Uterus (tissue), 4 donors: ENCODE measurements at places on chromosomes 12 and 14. TPM values are rescaled to one million over a fixed set of nuclear protein-coding genes. Genes with fewer than 3 reads are reported as not detected.

NXPH4 gene
- 6.3 TPM for total RNA-seq

KRT71 gene
- not detected for total RNA-seq

DIO2 gene
- total RNA-seq: 1.8 TPM

NTF3 gene
- 7.1 TPM for total RNA-seq

GLS2 gene
- 1.1 TPM for total RNA-seq

INSM2 gene
- not detected for total RNA-seq

KRT3 gene
- not detected for total RNA-seq

- no peak for DNase-seq
These were observed 85.5 kb upstream of the PTHLH start for GRCh38 chr12:28057856-28058615.

GRCh38 chr14:30375296-30375892 is 183.6 kb upstream of the G2E3 start:
- peak; percentile 32 for DNase-seq

- DNase-seq: no peak
These were observed 17.5 kb upstream of the BEGAIN start for GRCh38 chr14:100604709-100605108.

- no peak for DNase-seq
These were observed 8.8 kb upstream of the A2M start for GRCh38 chr12:9124383-9125031.

- no peak for DNase-seq
These were observed 65.1 kb downstream of the DIP2B start for GRCh38 chr12:50569876-50570275.

DNA sequence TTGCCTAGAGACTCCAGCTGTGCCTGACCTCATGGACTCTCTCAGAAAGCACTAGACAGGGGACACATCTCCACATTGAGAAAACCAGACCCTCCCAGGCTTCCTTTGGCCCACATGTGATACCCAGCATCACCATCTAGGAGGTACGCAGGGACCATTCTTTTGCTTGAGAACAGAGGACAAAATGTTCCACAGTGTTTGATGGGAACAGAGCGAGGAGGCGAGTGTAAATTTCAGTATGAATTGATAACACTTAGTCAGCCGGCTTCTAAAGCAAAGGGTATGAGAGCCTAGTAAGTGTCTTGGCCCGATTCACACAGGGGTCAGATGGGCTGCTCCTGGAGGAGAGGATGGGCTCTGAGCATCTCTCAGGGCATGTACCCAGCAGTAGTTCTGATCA is 1052.4 kb downstream of the BCL11B start:
- DNase-seq: no peak

- DNase-seq: no peak
These were observed 51.7 kb upstream of the FERMT2 start for GRCh38 chr14:53002576-53002975.

DNA sequence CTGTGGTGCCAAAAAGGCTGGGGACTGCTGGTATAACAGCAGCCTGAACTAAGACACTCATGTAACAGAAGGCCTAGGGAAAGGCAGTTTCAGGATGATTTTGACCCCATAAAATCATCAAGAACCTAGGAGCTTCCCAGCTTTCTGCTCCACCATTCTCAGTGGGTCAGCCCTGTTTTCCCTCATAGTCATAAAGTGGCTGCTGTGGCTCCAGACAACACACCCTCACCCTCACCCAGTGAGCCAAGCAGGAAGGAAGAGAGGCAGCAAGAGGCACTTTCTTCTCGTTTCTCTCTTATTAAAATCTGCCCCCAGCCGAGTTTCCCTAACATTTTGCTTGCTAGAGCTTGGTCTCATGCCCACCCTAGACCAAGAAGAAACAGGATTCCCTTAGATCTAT is 131.8 kb downstream of the SCARB1 start:
- no peak for DNase-seq

- peak; percentile 55 for DNase-seq
These were observed at the start of gene PRICKLE1 for GRCh38 chr12:42589465-42590329. PRICKLE1 (minus strand) TSS chr12:42589746; CDS start chr12:42472516, 117,230 bp downstream.

- no peak for DNase-seq
These were observed 140.4 kb downstream of the DACT1 start for GRCh38 chr14:58778202-58778601.

- no peak for DNase-seq
These were observed 7.3 kb downstream of the CIPC start for GRCh38 chr14:77105145-77105939.

- DNase-seq: no peak
These were observed 85.1 kb upstream of the C14orf180 start for GRCh38 chr14:104494483-104494882.

DNA sequence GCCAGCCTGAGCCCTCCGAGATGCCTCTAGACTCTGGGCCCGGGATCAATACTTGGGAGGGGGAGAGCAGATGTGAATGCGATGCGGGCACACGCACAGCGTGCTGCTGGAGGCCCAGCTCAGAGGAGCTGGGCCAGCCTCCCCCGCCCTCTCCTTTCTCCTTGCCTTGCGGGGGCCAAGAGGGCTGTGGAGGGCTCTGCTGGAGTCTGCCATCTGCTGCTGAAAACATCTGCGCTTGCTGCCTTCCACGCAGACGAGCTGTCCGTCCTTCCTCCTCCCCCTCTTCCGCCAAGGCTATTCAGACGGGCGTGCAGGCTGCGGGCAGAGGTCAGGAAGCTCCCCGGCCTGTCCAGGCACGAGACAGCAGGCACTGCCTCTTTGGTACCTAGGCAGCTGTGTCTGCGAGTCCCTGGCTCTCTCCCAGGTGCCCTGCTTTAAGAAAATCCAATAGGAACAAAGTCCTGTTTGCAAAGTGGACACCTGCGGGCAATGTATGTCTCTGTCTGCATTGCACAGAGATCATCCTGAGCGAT is 75.2 kb downstream of the SPRING1 start:
- DNase-seq: no peak

- no peak for DNase-seq
These were observed 116.6 kb downstream of the BCL11B start for GRCh38 chr14:99155173-99156089.

DNA sequence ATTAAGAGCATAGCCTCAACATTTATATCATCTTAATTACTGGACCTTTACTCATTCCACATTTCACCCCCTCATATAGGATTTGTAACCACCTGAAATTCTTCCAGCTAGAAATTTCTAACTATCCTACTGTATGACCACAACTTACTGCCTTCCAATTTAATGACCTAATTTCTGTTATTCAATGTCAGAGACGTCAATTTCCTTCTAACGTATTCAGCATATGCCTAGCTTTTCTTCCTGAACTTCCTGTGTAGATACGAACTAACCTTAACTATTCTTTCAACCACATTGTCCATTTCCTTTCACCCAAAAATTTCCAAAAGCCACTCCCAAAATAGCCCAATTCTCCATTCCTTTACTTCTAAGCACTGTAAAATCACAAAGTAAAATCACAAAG is 108.0 kb downstream of the EEA1 start:
- DNase-seq: no peak

DNA sequence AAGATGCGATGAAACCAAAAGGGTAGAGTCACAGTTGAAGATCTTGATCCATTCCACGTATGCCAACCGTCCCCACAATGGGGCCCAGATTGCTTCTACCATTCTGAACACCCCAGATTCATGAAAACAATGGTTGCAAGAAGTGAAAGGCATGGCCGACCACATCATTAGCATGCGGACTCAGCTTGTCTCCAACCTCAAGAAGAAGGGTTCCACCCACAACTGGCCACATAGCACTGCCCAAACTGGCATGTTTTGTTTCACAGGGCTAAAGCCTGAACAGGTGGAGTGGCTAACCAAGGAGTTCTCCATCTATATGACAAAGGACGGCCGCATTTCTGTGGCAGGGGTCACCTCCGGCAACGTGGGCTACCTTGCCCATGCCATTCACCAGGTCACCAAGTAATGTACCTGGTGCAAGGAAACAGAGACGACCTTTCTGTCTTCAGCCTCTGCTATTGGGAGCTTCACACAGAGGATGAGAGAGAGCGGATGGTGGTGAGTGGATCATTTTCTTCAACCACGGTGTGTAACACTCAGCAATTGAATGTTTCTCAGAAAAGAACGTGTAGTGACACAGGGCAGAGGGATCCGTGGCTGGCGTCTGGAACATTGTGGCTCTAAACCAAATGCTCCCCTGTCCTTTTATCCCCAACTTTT is 26.8 kb upstream of the CLEC2D start:
- DNase-seq: no peak

GRCh38 chr14:89182326-89182725 is 234.7 kb downstream of the FOXN3 start:
- no peak for DNase-seq
